DND-41 (cell line): ENCODE measurements at places on chromosomes 4 and X.

- no peaks in the 10 kb centered on the region for H3K27me3 ChIP-seq
- H3K36me3 ChIP-seq, result no peaks in the 10 kb centered on the region
- no peaks in the 10 kb centered on the region for H3K4me1 ChIP-seq
- no peak for DNase-seq
These were observed 347.1 kb downstream of the IDS start for GRCh38 chrX:149157976-149158375.

- H3K4me1 ChIP-seq, result peaks cover 29% of the 10 kb centered on the region
- DNase-seq, result no peak
- peaks cover 16% of the 10 kb centered on the region for H3K36me3 ChIP-seq
- peak overlapping the region; percentile 89 for H3K4me3 ChIP-seq
These were observed 850 bp downstream of the IGBP1 start for GRCh38 chrX:70134116-70134477.

DNA sequence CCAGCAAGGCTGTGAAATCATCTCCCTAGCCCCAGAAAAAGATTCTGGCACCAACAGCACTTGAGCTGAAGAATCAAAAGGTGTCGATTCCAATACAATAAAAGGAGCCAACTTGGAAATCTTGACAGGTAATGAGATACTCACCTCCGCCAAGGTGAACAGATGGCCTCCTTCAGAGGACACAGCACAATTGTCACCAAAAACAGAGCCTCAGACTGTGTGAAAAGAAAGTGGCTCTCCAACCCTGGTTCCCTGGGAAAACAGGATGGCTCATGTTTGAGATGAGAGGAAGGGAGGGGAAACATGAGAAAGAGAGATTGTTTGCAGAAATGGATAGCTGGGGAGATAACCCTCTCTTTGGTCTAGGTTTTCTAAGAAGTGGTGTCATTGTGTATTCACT is 168.9 kb downstream of the HS3ST1 start:
- no peaks in the 10 kb centered on the region for H3K27me3 ChIP-seq
- no peak overlapping the region for H3K27ac ChIP-seq
- no peaks in the 10 kb centered on the region for H3K4me1 ChIP-seq
- DNase-seq, result no peak

GRCh38 chr4:151942971-151943370 is 182.2 kb upstream of the GATB start:
- H3K27me3 ChIP-seq, result no peaks in the 10 kb centered on the region

DNA sequence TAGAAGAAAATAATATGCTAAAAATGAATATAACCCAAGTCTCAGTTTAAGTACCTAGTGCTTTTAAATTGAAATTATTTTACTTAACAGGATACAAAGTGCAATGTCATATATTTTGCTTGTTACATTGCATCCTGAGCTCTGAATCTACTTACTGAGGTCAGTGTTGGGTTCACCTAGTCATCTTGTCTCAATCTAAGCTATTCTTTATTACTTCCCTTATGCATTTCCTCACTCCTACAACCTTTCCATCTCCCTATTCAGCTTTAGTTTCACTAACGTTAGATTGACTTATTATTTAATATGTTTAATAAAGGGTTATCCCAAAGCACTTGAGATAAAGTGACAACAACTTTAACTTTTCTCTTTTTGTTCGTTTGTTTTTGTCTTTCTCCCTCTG is 483.7 kb downstream of the FSTL5 start:
- H3K27me3 ChIP-seq, result no peaks in the 10 kb centered on the region
- H3K4me3 ChIP-seq, result no peak overlapping the region
- H3K4me1 ChIP-seq, result no peaks in the 10 kb centered on the region
- H3K36me3 ChIP-seq, result no peaks in the 10 kb centered on the region

GRCh38 chr4:23770011-23770410 is 119.8 kb downstream of the PPARGC1A start:
- H3K36me3 ChIP-seq, result no peaks in the 10 kb centered on the region
- no peak overlapping the region for H3K27ac ChIP-seq
- no peaks in the 10 kb centered on the region for H3K4me1 ChIP-seq
- no peak overlapping the region for H3K4me3 ChIP-seq

DNA sequence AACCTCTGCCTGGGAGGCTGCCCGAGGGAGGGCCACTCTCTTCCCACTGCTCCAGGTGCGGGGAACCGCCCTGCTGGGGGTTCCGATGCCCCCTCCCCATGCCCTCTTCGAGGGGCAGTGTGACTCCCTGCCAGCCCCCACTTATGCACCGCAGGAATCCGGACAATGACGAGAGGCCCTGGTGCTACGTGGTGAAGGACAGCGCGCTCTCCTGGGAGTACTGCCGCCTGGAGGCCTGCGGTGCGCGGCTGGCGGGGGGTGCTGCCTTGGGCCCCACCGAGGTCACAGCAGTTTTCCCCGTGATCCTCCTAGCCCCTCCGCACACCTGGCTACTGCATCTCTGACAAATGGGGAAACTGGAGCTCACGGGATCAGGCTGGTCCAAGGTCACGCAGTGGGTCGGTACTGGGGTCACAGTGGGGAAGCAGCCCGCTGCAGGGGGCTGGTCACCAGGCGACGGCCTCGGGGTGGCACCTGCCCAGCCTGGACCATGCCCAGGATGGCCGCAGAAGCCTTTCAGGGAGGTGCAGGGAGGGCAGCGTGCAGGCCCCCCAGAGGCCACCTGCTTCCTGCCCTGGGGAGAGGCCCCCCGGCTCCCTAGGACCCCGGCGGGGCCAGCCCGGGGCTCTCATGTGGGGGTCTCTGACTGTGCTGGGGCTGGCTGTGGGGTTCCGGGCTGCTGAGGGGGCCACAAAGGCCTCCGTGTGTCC is 3.5 kb downstream of the HGFAC start:
- no peak for DNase-seq
- no peaks in the 10 kb centered on the region for H3K36me3 ChIP-seq
- no peak overlapping the region for H3K27ac ChIP-seq
- no peaks in the 10 kb centered on the region for H3K4me1 ChIP-seq

GRCh38 chrX:16646366-16647138 is 3.4 kb upstream of the S100G start:
- H3K4me1 ChIP-seq, result no peaks in the 10 kb centered on the region
- H3K4me3 ChIP-seq, result no peak overlapping the region
- H3K36me3 ChIP-seq, result no peaks in the 10 kb centered on the region
- no peak for DNase-seq
- no peaks in the 10 kb centered on the region for H3K27me3 ChIP-seq
- no peak overlapping the region for H3K27ac ChIP-seq

GRCh38 chr4:36198861-36199260 is 45.5 kb downstream of the ARAP2 start:
- peaks cover 27% of the 10 kb centered on the region for H3K36me3 ChIP-seq
- H3K27me3 ChIP-seq, result no peaks in the 10 kb centered on the region
- H3K4me1 ChIP-seq, result no peaks in the 10 kb centered on the region

GRCh38 chr4:155903453-155903852 is at the start of gene TDO2:
Gene TDO2 (plus strand): TSS chr4:155903696. CDS start chr4:155903759, 63 bp downstream.
- no peaks in the 10 kb centered on the region for H3K27me3 ChIP-seq
- no peak within 1 kb of the TSS for H3K4me3 ChIP-seq
- H3K27ac ChIP-seq, result no peak within 1 kb of the TSS
- no peaks in the 10 kb centered on the region for H3K36me3 ChIP-seq
- H3K4me1 ChIP-seq, result no peaks in the 10 kb centered on the region
- DNase-seq, result no peak

- no peaks in the 10 kb centered on the region for H3K36me3 ChIP-seq
- peaks cover 14% of the 10 kb centered on the region for H3K4me1 ChIP-seq
- H3K27ac ChIP-seq, result no peak overlapping the region
- H3K4me3 ChIP-seq, result no peak overlapping the region
These were observed 54.2 kb downstream of the SUPT20HL2 start for GRCh38 chrX:24259544-24260240.

GRCh38 chr4:149065753-149066152 is 623.5 kb upstream of the NR3C2 start:
- H3K27me3 ChIP-seq, result no peaks in the 10 kb centered on the region
- DNase-seq, result no peak
- H3K27ac ChIP-seq, result no peak overlapping the region
- no peaks in the 10 kb centered on the region for H3K4me1 ChIP-seq

- no peak overlapping the region for H3K27ac ChIP-seq
- H3K4me3 ChIP-seq, result no peak overlapping the region
- no peaks in the 10 kb centered on the region for H3K27me3 ChIP-seq
- H3K36me3 ChIP-seq, result no peaks in the 10 kb centered on the region
These were observed 191.6 kb upstream of the ANKRD50 start for GRCh38 chr4:124903995-124904722.

DNA sequence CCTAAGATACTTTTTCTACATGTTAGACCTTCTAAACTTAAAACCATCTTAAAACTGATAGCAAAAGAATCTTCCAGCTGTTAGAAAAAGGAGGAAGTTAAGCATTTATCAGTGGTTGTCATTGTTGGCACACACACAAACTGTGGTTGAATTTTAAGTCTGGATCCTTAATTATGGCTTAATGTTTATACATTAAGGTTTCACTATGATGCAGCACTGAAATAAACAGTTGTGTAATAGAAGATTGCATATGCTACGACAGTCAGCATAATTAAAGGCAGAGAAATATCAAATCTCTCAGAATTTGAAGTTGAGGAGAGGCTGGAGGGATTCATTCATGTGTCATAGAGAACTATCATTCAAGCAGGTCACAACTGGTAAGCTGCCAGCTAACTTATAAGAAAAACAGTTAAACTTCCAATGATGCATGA is 32.3 kb downstream of the ADGRA3 start:
- H3K27me3 ChIP-seq, result no peaks in the 10 kb centered on the region
- H3K36me3 ChIP-seq, result no peaks in the 10 kb centered on the region
- H3K4me3 ChIP-seq, result no peak overlapping the region
- no peak for DNase-seq
- no peak overlapping the region for H3K27ac ChIP-seq
- no peaks in the 10 kb centered on the region for H3K4me1 ChIP-seq

- H3K36me3 ChIP-seq, result no peaks in the 10 kb centered on the region
- no peaks in the 10 kb centered on the region for H3K27me3 ChIP-seq
- no peaks in the 10 kb centered on the region for H3K4me1 ChIP-seq
- H3K27ac ChIP-seq, result no peak overlapping the region
- DNase-seq, result no peak
- no peak overlapping the region for H3K4me3 ChIP-seq
These were observed 733.3 kb downstream of the RPA4 start for GRCh38 chrX:97616883-97617530.

DNA sequence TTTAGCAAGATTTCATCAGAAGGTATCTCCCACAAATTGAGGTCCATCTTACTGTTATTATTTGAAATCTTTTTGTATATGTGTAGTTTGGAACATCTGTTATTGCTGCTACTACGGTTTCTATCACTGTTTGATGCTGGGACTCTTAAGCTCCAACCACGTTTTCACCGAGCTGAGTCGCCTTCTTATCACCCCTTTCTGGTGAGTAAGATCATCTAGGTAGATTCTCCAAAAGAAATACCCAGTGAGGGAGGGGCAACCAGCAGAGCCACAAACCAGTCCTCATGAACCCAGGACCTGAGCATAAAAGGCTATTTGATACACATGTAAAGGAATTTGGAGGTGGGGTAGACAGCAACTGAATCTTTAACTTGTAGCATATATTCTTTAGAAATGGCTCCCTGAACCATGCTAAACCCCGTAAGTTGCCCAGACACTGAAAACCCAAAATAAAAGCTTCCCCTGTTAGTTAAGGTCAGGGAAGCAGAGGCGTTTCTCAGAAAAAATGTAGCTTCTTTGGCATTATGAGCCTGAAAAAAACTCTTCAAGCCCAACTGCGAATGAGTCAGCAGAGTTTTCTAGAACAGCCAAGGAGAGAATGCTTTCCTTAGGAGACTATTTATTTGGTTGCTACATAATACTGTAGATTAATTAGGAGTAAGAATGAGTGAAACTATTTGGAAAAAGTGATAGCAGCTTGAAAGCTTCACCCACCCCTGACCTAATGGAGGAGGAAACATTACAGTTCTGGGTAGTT is 53.8 kb upstream of the ATXN3L start:
- H3K36me3 ChIP-seq, result no peaks in the 10 kb centered on the region
- H3K27me3 ChIP-seq, result no peaks in the 10 kb centered on the region
- DNase-seq, result no peak
- no peak overlapping the region for H3K27ac ChIP-seq
- peaks cover 12% of the 10 kb centered on the region for H3K4me1 ChIP-seq

GRCh38 chr4:112329672-112330375 is 32.7 kb downstream of the ALPK1 start:
- H3K27me3 ChIP-seq, result no peaks in the 10 kb centered on the region
- no peak overlapping the region for H3K27ac ChIP-seq
- H3K4me1 ChIP-seq, result no peaks in the 10 kb centered on the region
- DNase-seq, result no peak
- H3K36me3 ChIP-seq, result peaks cover 5% of the 10 kb centered on the region; the same call in 1 of the 2 replicates
- H3K4me3 ChIP-seq, result no peak overlapping the region

- no peaks in the 10 kb centered on the region for H3K36me3 ChIP-seq
- H3K4me1 ChIP-seq, result no peaks in the 10 kb centered on the region
- H3K27ac ChIP-seq, result no peak overlapping the region
- no peaks in the 10 kb centered on the region for H3K27me3 ChIP-seq
- DNase-seq, result no peak
These were observed 17.6 kb downstream of the LNX1 start for GRCh38 chr4:53573696-53574095.

- H3K4me1 ChIP-seq, result no peaks in the 10 kb centered on the region
- H3K27me3 ChIP-seq, result no peaks in the 10 kb centered on the region
- H3K36me3 ChIP-seq, result no peaks in the 10 kb centered on the region
- H3K27ac ChIP-seq, result no peak overlapping the region
These were observed 527.7 kb upstream of the MAGEB2 start for GRCh38 chrX:29687687-29688086.

DNA sequence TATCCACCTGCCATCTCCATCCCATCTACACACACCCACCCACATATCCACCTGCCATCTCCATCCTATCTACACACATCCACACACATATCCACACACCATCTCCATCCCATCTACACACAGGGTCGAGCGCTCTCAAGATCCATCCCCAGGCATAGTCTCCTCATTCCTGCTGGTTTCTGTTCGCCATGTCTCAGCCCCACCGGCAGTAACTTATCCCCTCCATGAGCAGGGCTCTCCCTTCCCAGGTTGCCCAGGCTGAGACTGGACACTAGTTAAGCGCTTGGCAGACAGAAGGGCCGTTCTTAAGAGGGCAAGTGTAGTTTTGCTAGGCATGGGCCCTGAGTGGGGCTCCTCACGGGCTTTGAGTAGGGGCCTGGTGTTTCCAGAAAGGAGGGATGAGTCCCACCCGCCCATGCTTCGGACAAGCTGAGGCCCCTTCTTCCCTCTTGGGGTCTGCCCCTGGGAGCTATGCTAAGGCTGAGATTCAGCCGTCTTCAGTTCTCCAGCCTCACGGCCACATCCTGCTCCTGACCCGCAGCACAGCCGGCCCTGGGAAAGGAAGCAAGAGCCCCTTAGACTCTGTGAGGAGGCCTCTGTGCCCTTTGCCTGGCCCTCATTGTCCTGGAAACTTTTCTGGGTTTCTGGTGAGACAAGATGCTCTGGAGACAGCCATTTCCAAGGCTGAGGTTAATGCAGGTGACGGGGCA is 20.4 kb downstream of the TMEM271 start:
- no peaks in the 10 kb centered on the region for H3K27me3 ChIP-seq
- no peaks in the 10 kb centered on the region for H3K36me3 ChIP-seq
- no peak overlapping the region for H3K4me3 ChIP-seq
- H3K27ac ChIP-seq, result no peak overlapping the region
- no peak for DNase-seq
- H3K4me1 ChIP-seq, result no peaks in the 10 kb centered on the region

- no peak overlapping the region for H3K4me3 ChIP-seq
- no peak for DNase-seq
- H3K4me1 ChIP-seq, result no peaks in the 10 kb centered on the region
These were observed 272.3 kb upstream of the FGF16 start for GRCh38 chrX:77174680-77175519.

- no peak overlapping the region for H3K27ac ChIP-seq
- H3K36me3 ChIP-seq, result no peaks in the 10 kb centered on the region
- no peaks in the 10 kb centered on the region for H3K4me1 ChIP-seq
- no peak overlapping the region for H3K4me3 ChIP-seq
- no peak for DNase-seq
These were observed 7.4 kb upstream of the KDR start for GRCh38 chr4:55132775-55133174.
